ENCODE measurements at places on chromosomes 16 and 17. TPM values are rescaled to one million over a fixed set of nuclear protein-coding genes. Genes with fewer than 3 reads are reported as not detected.

PTGES3L gene
- 5.5 TPM for polyA plus RNA-seq

UMOD gene
- polyA plus RNA-seq, result not detected

SPATA2L gene
- 12.0 TPM for polyA plus RNA-seq

CACNG3 gene
- polyA plus RNA-seq, result not detected

HS3ST3A1 gene
- polyA plus RNA-seq, result not detected

CNTNAP4 gene
- not detected for polyA plus RNA-seq

TBC1D26 gene
- polyA plus RNA-seq, result 0.51 TPM

MYCBPAP gene
- polyA plus RNA-seq, result 1.0 TPM

GP1BA gene
- 0.08 TPM for polyA plus RNA-seq

SOX15 gene
- polyA plus RNA-seq, result 2.8 TPM

GINS3 gene
- 1.0 TPM for polyA plus RNA-seq

CCL11 gene
- not detected for polyA plus RNA-seq

SEZ6 gene
- polyA plus RNA-seq, result not detected

SLC43A2 gene
- 8.1 TPM for polyA plus RNA-seq

NACA2 gene
- polyA plus RNA-seq, result not detected

XYLT2 gene
- 4.0 TPM for polyA plus RNA-seq

KRT25 gene
- not detected for polyA plus RNA-seq

GPR179 gene
- polyA plus RNA-seq, result under 0.01 TPM

NOS2 gene
- polyA plus RNA-seq, result 0.38 TPM

RHBDL3 gene
- polyA plus RNA-seq, result not detected

RBFOX1 gene
- 0.25 TPM for polyA plus RNA-seq

SLFN12 gene
- polyA plus RNA-seq, result 3.1 TPM

ATP1B2 gene
- 2.8 TPM for polyA plus RNA-seq

HBZ gene
- not detected for polyA plus RNA-seq

YBX2 gene
- polyA plus RNA-seq, result not detected

CNTROB gene
- 6.0 TPM for polyA plus RNA-seq

KRTAP4-5 gene
- polyA plus RNA-seq, result not detected

NRN1L gene
- 1.5 TPM for polyA plus RNA-seq

ZPBP2 gene
- polyA plus RNA-seq, result not detected

IL17C gene
- not detected for polyA plus RNA-seq

ODAD4 gene
- polyA plus RNA-seq, result 2.4 TPM

WFDC1 gene
- polyA plus RNA-seq, result 72.2 TPM

FBXL16 gene
- not detected for polyA plus RNA-seq

HSDL1 gene
- 19.0 TPM for polyA plus RNA-seq

JUP gene
- polyA plus RNA-seq, result 64.3 TPM

TMEM204 gene
- 74.5 TPM for polyA plus RNA-seq

HSD17B1 gene
- polyA plus RNA-seq, result 7.6 TPM

NFAT5 gene
- 5.1 TPM for polyA plus RNA-seq

C1QTNF1 gene
- 98.8 TPM for polyA plus RNA-seq

COX11 gene
- 40.8 TPM for polyA plus RNA-seq

SLC38A8 gene
- not detected for polyA plus RNA-seq

KRT39 gene
- polyA plus RNA-seq, result not detected

OTOP3 gene
- polyA plus RNA-seq, result 1.8 TPM

FAM117A gene
- polyA plus RNA-seq, result 9.4 TPM

TMC5 gene
- polyA plus RNA-seq, result 6.1 TPM

APPBP2 gene
- polyA plus RNA-seq, result 4.5 TPM

CDH13 gene
- 58.9 TPM for polyA plus RNA-seq

UNC13D gene
- polyA plus RNA-seq, result 23.1 TPM

RPL27 gene
- polyA plus RNA-seq, result 6,939 TPM

All from aorta (tissue), 5 donors.